ENCODE measurements at places on chromosomes 16 and 17. TPM values are rescaled to one million over a fixed set of nuclear protein-coding genes. Genes with fewer than 3 reads are reported as not detected.

DNA sequence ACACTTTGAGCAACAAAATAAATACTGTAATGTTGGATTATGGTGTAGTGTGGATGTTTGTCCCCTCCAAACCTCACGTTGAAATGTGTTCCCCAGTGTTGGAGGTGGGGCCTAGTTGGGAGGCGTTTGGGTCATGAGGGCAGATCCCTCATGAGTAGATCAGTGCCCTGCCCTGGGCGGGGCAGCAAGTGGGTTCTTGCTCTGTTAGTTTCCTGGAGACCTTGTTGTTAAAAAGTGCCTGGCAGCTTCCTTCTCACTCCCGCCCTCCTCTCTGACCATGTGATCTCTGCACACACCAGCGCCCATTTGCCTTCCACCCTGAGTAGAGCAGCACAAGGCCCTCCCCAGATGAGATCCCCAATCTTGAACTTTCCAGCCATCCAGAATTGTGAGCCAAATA, 67.7 kb downstream of the MPRIP start:
- DNase-seq: no peak

- DNase-seq: no peak
Measured at GRCh38 chr17:22277595-22277994, 585.3 kb downstream of the KCNJ18 start.

Gene PROCA1
- 1.2 TPM for total RNA-seq

DNA sequence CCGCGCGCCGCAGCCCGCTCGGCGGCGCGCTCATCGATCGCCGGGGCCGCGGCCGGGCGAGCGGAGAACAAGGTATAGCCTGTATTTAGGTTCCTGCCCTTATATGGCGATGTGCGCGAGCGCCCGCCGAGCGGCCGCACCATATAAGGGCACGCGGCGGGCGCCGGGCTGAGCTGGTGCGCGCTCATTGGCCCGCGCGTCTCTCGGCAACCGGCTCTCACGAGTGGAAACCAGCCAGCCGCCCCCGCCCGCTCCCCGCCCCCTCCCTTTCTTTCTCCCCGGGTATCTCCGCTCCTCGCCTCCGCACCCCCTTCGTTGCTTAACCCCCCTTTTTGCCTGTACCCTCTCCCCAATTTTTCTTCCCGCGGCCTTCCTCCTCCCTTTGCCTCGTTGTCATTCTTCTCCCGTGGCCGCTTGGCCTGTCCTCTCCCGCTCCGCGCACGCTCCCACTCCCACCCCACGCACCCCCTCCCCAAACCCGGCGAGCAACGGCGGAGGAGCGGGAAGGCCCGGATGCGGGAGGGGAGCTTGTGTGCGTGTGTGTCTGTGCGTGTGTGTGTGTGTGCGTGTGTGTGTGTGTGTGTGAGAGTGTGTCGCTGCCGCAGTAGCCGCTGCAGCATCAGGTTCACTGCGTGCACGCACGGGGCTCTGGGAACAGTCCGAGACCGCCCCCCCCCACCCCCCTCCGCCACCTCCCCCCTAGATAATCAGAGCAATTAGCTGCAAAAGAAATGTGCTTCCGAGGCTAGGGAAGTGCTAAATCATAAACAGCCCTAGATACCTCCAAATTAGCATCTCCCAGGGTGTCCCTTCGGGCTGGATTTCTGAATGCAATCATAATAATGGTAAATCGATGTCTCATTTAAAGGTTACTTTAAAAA, 13.5 kb upstream of the CBX8 start:
- peak; percentile 73 for DNase-seq

DNA sequence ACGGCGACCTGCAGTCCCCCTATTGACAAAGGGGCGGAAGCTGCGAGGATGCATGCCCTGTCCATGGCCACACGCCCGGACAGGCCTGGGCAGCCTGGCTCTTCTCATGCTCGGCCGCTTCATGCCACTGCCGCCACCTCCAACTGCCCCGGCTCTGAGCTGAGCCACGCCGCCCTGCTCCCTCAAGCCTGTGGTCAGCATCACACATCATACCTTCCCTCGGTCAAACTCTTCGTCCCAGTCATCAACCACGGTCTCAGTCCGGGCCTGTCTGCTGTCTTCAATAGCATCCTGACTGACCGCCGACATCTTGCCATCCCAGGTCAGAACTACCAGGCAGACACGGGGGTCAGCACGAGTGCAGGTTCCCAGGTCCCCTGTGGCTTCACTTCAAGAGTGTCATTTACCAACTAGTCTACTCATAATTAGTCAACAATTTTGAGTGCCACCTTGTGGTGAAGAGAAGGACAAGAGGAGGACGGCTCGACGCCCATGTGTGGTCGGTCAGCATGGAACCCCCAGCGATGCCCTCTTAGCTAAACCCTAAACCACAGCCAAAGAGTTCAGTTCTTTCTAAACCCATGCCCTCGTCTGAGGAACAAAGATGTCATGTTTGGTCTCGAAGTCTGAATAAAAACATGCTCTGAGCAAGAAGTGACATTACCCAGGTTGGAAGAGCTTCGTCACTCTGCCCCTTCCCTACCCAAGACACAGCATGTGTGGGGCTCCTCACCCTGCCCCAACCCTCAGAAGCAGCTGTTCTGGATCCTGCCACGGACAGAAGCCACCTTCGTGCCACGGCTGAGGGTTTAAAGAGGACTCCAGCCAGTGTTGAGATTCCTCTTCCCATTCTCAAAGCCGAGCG, 16.9 kb upstream of the CYTH1 start:
- DNase-seq: no peak

DNA sequence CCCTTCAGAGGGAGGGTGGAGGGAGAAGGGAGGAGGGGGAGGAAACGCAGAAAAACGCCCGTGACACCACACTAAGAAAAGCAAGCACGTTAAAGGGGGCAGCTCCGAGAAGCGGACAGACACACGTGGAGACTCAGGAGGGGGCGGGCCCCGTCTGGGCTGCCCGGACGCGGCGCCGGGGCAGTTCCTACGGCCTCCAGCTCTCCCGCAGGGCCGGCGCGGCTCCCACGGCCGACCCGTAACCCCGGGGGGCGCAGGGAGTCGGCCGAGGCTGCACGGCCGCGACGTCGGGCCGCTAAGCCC, 362 bp downstream of the KLHDC4 start:
- no peak for DNase-seq

- DNase-seq: peak; percentile 97
Measured at GRCh38 chr17:80220054-80220735, at the start of the genes SGSH and SLC26A11. TSS of gene SGSH (minus strand) at chr17:80220333. CDS start at chr17:80220313, 20 bp downstream. TSS of gene SLC26A11 (plus strand) at chr17:80220427. CDS start at chr17:80221561, 1,134 bp downstream.

GRCh38 chr17:2158396-2158780, 103.5 kb downstream of the HIC1 start:
- DNase-seq: no peak

Gene PRSS33
- not detected for total RNA-seq

- no peak for DNase-seq
Measured at GRCh38 chr16:15434425-15435215, at the start of gene BMERB1. TSS of gene BMERB1 (plus strand) at chr16:15434588. CDS start at chr16:15434654, 66 bp downstream.

GRCh38 chr17:79930877-79931816, 91.9 kb upstream of the CBX4 start:
- no peak for DNase-seq

Gene DNAI2
- total RNA-seq: 4.7 TPM

DNA sequence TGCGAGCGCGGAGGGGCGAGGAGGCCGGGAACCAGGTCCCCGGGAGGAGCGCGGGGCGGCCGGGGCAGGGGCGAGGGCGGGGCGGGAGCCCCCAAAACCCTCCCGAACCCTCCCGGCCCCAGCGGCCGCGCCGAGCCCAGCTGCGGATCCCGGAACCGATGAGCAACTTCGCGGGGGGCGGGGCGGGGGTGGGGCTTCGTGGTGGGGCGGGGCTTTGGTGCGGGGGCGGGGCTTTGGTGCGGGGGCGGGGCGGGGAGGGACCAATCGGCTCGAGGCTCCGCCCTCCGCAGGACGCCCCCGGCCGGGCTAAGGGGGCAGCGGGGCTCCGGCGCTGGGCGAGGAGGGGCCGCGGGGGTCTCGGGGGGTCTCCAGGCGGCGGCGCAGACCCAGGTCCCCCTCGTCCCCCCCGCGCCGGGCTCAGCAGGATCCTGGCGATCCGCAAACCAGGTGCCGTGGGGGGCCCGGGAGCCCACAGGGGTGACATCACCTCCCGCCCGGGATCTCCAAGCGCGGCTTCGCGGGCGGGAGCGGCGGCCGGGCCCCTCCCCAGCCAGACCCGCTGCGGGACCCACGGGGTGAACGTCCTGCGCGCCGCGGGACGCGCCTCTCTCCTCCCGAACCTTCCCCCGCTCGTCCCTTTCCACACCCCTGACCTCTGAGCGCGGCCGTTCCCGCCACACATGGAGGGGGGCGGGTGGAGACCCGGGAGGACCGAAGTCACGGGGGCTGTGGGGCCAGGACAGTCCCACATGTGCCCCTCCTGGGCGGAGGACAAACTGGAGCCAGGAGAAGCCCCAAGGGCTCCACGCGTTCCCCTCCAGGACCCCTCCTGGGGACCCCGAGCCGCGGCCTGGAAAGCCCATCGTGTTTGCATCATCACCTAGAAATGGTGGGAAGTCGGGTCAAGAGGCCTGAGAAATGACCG, at the start of gene ABR:
Gene ABR, minus strand, starts transcription at position 164 of the 925 bp plus-strand sequence. CDS start 254 bp downstream, outside the sequence.
- peak; percentile 52 for DNase-seq

- no peak for DNase-seq
Measured at GRCh38 chr17:62895320-62896301, 70.4 kb upstream of the TANC2 start.

- peak; percentile 92 for DNase-seq
Measured at GRCh38 chr16:3690470-3690928, 26.8 kb downstream of the TRAP1 start.

DNA sequence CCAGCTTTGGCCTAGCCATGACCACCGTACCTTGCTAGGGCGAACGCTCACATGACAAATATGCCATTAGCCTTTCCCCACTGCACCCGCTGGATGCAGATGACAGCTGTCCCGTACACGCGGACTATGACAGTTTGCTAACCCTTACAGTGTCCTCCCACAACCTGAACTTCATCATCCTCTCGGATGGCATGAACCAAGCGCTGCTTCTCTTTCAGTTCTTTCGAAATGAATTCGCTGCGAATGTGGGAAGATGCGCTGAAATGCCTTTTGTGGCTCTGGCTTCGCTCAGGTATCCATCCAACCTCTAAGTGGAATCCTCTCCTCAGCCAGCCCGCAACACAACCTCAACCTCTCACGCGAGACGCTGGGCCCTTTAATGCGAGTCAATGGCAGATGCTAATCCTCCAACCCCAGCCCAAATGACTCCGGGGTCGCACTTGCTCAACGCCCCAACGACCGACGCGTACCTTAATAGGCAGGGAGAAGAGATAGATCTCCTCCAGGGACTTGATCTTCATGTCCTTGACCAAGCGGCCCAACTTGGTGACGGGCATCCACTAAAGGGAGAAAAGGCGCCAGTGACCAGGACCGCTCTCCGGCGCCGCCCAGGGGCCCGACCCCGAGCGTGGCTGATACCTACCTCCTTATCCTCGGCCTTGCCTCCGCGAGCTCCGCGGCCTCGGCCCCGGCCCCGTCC, 670 bp downstream of the RPS2 start:
- DNase-seq: no peak

DNA sequence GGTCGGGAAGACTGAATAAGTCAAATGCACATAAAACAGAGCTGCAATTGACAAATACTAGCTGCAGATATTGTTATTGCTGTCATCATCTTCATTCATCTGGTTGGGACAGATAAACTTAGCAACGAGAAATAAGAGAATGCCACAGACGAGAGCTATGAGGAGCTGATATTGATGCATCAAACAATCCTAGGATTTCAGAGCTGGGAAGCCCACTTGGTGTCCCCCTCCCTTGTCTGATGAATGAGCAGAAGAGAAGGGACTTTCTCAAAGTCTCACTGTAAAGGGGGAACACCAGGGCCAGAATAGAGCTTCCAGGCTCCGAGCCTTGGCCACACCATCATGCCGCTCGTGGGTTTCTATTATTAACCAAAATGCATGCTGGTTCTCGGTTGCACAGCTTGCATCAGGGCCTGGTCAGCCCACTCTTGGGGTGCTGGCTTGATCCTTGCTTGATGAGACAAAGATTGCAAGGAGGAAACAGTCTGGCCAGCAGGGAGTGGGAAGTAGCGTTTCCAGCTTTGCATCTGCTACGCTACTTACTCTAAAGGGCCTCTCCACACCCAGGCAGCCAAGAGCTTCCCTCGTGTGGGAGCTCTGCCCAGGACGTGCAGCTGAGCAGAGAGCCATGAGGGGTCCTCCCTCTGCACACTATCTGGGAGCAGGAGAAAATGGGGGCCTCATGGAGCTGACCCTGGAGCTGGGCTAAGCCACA, 28.4 kb upstream of the EMP2 start:
- DNase-seq: no peak

GRCh38 chr17:21445091-21445650, 69.0 kb downstream of the KCNJ12 start:
- no peak for DNase-seq

DNA sequence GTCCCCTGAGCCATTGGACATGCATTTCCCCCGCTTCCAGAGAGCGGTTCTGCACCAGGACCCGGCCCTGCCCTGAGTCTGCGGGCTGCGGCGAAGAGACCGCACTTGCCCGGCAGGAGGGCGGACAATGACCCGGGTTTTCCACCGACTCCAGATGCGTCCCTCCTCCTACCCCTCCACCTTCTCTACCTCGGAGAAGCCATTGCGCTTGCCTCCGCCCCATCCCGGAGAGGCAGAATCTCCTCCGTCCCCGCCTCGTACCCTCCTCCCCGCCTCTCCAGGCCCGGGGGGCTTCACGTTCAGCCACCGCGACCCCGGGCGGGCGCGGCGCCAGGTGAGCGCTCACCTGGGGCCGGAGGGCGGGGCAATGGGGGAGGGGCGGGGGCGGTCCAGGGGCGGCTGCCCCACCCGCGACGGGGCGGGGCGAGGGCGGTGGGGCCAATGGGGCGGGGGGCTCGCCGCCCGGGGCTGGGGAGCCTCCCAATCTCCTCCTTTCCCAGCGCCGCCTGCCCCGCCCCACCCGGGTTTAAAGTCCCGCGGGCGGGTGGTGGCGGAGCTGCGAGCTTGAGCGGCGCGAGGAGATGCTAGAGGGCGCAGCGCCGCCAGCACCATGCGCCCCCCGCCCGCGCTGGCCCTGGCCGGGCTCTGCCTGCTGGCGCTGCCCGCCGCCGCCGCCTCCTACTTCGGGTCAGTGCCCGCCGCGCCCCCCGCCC, at the start of gene WNT9B:
Gene WNT9B, plus strand, starts transcription at position 555 of the 713 bp plus-strand sequence. Its CDS starts 56 bp downstream, at position 611.
- no peak for DNase-seq

Gene GPR179
- not detected for total RNA-seq

- no peak for DNase-seq
Measured at GRCh38 chr17:43599835-43600234, 53.7 kb upstream of the ETV4 start.

Gene DOK4
- 87.3 TPM for total RNA-seq

DNA sequence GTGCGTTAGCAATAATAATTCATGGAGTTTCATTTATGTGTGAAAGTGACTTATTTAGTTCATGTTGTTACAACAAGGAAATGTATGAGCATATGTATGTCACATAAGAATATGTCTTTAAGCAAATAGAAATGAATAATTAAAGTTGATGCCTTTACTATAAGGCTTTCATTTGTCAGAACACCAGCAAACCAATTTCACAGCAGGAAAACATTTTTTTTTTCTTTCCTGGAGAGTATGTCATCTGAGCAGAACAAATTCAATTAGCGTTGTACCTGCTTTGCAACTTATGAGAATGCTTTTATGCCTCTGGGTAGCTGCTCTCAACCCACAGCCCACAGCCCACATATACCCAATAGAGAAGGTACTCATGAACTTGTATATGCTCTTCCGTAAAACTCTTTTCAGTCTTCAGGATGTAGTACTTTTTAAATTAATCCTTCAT, 26.3 kb upstream of the APOH start:
- DNase-seq: no peak

Data from upper lobe of left lung (tissue), 6 donors.